ENCODE measurements at places on chromosomes 1 and 21. TPM values are rescaled to one million over a fixed set of nuclear protein-coding genes. Genes with fewer than 3 reads are reported as not detected.

DNA sequence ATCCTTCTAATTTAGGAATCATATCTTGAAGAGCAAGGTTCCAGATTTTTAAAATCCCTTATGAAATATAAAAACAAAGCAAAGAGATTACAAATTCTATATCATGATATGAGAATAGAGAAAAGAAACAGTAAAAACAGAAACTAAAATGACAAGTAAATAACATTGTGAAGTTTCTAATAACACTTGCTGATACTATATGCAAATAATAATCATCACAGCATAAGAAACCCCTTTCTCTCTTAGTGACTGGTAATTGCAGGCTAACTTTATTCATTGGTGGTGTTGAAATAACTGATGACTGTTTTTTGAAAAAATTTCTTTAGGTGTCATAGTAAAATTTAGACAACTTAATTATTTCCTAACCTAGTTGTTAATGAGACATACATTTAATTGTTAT is 281.6 kb downstream of the PLA2G4A start:
- no peak for DNase-seq

DNA sequence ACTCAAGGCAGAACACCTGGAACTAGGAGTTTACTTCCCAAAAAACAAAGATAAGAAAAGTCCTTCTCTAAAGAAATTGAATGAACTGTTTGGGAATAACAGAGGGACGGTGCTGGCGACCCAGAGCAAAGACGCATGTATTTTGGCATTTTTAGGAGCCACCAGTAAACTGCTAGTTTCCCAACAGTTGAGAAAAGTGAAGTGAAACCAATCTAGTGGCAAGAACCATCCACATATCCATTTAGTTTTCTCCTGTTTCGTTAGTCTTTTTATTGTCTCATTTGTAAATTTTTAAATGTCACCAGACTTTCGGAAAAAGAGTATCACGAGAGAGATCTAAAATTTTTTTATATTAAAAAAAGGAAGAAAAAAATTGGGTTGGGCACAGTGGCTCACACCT is 30.2 kb downstream of the ODF2L start:
- no peak for DNase-seq

DNA sequence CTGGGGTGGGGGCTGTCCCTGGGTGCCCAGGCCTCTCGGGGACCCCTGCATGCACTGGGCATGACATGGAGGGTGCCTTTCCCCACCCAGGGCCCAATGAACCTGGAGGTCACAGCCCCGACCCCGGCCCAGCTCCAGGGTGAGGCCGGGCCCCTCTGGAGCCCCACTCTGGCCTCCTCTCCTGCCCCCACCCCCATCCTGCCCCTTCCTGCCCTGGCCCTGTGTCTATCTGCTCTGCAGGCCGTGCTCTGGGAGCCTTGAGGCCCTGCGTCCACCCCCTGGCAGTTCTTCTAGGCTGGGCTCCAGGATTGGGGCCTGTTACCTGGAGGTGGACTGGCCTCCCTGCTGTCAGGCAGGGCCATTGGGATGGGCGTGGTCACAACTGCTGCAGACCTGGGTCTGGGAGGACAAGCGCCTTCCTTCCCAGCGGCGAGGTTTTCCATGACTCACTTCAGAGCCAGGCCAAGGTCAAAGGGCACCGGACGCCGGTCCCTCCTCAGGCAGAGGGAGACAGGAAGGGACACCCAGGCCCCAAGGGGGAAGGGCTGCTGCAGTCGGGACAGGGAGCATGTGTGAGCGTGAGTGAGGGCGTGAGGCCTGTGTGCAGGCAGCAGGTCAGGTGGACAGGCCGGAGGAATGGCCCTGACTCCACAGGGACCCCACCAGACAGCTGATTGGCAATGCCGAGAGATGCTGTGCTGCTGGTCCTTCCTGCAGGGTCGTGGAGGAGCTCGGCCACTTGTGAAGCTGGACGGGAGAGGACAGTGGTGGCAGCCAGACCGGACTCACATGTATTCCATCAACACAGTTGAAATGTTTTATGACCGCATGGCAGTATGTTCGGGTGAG is 31.1 kb upstream of the POFUT2 start:
- DNase-seq = no peak

DNA sequence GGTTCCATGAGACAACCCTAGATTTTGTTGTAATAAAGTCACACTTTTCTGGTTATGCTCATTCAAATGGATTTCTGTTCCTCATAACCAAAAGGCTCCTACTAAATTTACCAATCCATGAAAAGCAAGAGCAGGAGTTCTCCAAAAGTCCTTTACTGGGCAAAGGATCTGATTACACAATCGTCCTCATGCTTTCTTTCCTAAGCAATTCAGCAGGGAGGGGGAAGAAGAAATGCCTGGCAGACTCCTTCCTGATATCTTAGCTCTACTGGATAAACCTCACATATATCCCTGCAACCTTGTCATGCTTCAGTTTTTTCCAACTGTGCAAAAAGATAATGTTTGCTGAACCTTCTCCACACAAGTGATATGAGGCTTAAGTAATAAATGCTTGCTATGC is 67.6 kb upstream of the GUCA2B start:
- DNase-seq = no peak

GRCh38 chr1:177817937-177818875 is 151.7 kb downstream of the SEC16B start:
- no peak for DNase-seq

OR2L2 gene
- polyA plus RNA-seq = not detected

ZNF648 gene
- not detected for polyA plus RNA-seq

GRCh38 chr21:37936010-37936785 is 19.9 kb upstream of the KCNJ6 start:
- DNase-seq = no peak

- DNase-seq = peak; percentile 4
These were observed 266.3 kb downstream of the RHOU start for GRCh38 chr1:229001467-229002011.

DNA sequence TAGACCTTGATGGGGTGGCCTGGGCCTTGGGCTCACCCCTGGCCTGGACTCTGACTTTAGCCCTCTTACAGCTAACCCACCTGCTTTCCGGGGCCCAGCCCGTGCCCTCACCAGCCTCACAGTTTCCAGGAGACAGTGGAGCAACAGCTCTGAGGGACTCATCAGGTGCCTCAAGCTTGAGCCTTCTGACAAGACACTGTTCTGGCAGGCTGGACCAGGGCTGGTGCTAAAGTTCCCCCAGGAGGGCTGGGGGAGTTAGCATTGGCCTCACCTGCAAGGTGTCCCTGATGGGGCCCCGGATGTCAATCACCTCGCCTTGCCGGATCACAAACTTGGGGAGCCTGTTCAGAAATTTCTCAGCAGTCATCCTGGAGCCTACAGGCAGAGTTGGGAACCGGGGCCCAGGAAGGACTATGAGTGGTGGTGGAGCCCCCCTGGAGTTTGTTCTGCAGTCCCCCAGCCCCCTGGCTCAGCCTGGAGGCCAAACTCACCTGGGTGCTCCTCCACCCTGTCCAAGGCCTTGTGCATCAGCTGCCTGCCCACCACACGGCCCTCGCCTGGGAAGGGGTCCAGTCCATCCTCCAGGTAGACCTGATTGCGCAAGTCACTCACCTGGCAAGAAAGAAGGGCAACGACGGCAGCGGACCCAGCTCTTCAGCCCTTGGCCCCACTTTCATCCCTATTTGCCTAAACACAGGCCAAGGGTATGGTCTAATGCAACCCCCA is 4.1 kb downstream of the SH3BGRL3 start:
- no peak for DNase-seq

DNA sequence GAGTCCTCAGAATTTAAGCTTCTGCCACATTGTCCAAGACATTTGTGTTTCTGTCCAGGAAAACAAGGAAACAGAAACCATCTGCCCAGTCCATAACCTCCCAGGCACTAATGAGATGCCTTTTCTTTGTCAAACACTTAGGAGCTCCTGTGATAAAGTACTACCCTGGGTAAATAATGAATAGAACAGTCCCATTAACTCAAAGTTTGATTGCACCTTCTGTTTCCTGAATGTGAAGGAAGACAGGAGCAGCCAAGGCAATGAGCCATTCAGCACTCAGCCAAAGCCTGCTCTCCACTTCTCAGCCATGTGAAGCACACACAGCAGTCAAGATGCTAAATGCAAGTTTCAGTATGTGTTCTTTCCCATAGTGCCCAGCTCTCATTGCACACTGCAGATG is 199.8 kb downstream of the SEC16B start:
- no peak for DNase-seq

IKBKE gene
- polyA plus RNA-seq = 46.8 TPM

Data from CD4-positive, alpha-beta memory T cell (primary cell).